Muscle of leg (tissue), 16 donors: ENCODE measurements at places on chromosomes 7 and 10. TPM values are rescaled to one million over a fixed set of nuclear protein-coding genes. Genes with fewer than 3 reads are reported as not detected.

- DNase-seq: no peak
Observed at GRCh38 chr7:1043552-1044188, 676 bp upstream of the GPR146 start.

IL2RA gene
- total RNA-seq: not detected

DNA sequence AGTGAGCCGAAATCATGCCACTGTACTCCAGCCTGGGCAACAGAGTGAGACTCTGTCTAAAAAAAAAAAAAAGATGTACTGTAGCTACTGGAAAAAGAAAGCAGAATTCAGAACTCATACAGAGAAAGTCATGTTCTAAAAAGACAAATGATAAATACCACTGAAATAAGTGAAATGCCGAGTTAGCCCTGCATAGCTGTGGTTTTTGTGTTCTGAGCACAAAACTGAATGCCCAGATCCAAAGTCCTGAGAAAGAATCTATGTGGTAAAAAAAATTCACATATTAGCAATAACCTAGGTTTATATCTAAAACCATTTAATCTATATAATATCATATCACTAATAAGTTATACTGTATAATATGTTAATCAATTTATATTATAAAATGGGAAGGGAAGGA, 29.3 kb upstream of the HECW1 start:
- DNase-seq: no peak

AEBP1 gene
- 74.0 TPM for total RNA-seq

DNA sequence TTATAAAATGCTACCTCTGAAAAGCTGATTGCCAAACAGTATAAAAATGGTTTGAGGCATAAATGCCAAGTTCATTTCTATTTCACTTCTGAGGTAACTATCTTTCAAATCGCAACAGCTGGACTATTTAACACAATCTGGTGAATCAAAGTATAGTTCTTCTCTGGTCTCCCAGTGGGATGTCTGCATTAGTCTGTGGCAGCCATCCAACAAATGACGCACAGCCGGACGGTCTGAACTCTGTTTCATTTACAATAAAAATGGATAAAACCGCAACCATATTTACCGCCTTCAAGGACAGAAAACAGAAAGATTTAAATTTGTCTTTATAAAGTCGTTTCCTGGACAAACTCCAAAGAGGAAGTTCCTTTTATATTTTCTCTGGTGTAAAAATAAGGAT, 41.9 kb downstream of the ENO4 start:
- DNase-seq: peak; percentile 92

ANKRD30A gene
- not detected for total RNA-seq

POM121C gene
- total RNA-seq: 12.5 TPM

GRCh38 chr10:124171561-124171960, 78.2 kb upstream of the CHST15 start:
- no peak for DNase-seq

LRGUK gene
- total RNA-seq: 0.89 TPM

GRCh38 chr10:31253237-31253636, 65.8 kb upstream of the ZEB1 start:
- DNase-seq: peak; percentile 49

- no peak for DNase-seq
Observed at GRCh38 chr7:26567266-26567665, 275.6 kb downstream of the SNX10 start.

GRCh38 chr10:132104471-132105301, 38.9 kb downstream of the JAKMIP3 start:
- DNase-seq: no peak

GRCh38 chr10:128018691-128019090, 107.5 kb downstream of the MKI67 start:
- no peak for DNase-seq

ARL3 gene
- 7.6 TPM for total RNA-seq

GRCh38 chr7:76998285-76998589, 33.9 kb downstream of the SPDYE17 start:
- DNase-seq: no peak
